ENCODE measurements at places on chromosomes 5 and 9. TPM values are rescaled to one million over a fixed set of nuclear protein-coding genes. Genes with fewer than 3 reads are reported as not detected.

The PCDHB8 gene
- total RNA-seq, result 0.19 TPM

The CNTNAP3 gene
- total RNA-seq, result 8.8 TPM

The SHOC1 gene
- total RNA-seq, result not detected

The ZNG1E gene
- 68.7 TPM for total RNA-seq

The NKD2 gene
- total RNA-seq, result 22.6 TPM

The SUSD3 gene
- total RNA-seq, result 0.65 TPM

The FBP2 gene
- total RNA-seq, result not detected

The FRMD3 gene
- total RNA-seq, result 4.2 TPM

The MARVELD2 gene
- total RNA-seq, result 2.4 TPM

The PHF24 gene
- 0.39 TPM for total RNA-seq

The PGM5 gene
- total RNA-seq, result not detected

The EPB41L4B gene
- total RNA-seq, result 17.8 TPM

The RNF183 gene
- total RNA-seq, result not detected

The HAPLN1 gene
- total RNA-seq, result not detected

The PIGO gene
- total RNA-seq, result 38.2 TPM

The TEK gene
- 0.05 TPM for total RNA-seq

The TMEM232 gene
- not detected for total RNA-seq

The PCDHA4 gene
- 1.5 TPM for total RNA-seq

The RANBP17 gene
- 2.4 TPM for total RNA-seq

The PCDHA1 gene
- 0.14 TPM for total RNA-seq

The PPP1R26 gene
- total RNA-seq, result 13.0 TPM

The CARD9 gene
- total RNA-seq, result 1.3 TPM

The SLC25A2 gene
- not detected for total RNA-seq
